ENCODE measurements at places on chromosomes 1 and 21.

- DNase-seq = no peak
These were observed 194.6 kb downstream of the ST6GALNAC3 start for GRCh38 chr1:76269155-76269554.

DNA sequence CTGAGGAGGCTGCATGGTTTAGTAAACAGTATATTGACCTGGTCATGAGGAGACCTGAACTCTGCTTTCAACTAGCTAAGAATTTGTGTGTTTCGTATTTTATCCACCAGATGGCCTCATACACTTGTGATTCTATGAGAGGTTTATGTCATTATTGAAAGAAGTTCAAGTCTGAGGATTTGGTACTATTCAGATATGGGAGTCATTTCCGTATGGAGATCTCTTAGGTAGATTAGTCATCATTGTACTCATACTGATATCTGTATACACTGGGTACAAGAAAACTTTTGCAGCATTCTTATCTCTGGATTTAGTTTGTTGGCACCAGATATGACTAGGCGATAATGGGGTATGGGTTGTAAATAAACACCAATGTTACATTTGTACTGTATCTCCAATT, 26.6 kb downstream of the ATF6 start:
- no peak for DNase-seq

DNA sequence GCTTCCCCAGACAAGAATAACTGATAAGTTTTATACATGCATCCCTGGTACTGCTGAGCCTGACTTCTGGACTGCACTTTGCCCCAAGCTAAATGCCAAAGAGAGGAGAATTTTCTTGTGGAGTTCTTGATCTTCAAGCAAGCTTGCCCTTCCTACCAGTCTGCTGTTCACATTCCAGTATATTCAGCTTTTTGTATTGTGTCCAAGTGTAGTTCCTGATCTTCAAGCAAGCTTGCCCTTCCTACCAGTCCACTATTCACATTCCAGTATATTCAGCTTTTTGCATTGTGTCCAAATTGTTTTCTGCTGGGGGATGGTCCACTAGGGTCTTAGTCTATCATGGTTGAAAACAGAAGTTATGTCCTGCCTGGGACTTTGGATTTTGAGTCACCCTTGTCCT, 894 bp upstream of the TSEN15 start:
- no peak for DNase-seq

GRCh38 chr1:41499591-41499990, 15.1 kb upstream of the EDN2 start:
- no peak for DNase-seq

DNA sequence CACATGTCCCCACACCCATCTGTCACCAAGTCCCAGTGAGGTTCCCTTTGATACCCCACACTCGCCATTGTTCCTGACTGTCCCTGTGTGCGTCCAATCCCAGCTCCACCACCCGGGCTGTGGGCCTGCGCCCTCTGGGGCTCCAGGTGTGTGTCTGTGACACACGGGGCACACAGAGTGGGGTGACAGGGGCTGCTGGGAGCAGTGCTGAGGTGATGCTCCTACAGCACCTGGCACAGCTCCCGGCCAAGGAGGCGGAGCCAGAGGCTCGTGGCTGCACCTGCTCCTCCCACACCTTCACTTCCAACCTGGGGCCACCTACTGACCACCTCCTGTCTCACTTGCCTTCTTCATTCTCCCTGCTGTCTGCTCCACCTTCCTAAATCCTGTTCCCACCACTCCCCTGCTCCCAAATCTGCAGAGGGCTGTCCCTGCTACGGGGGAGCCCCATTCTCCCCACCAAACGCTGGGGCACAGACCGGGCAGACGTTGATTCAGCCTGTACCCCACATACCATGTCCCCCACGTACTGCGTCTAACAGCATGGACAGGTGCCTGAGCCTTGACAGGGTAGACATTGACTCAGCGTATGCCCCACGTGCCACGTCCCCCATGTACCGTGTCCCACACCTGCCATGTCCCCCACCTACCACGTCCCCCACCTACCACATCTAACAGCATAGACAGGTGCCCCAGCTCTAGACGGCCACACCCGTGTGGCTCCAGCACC, 16.4 kb downstream of the WDR4 start:
- DNase-seq = no peak

DNA sequence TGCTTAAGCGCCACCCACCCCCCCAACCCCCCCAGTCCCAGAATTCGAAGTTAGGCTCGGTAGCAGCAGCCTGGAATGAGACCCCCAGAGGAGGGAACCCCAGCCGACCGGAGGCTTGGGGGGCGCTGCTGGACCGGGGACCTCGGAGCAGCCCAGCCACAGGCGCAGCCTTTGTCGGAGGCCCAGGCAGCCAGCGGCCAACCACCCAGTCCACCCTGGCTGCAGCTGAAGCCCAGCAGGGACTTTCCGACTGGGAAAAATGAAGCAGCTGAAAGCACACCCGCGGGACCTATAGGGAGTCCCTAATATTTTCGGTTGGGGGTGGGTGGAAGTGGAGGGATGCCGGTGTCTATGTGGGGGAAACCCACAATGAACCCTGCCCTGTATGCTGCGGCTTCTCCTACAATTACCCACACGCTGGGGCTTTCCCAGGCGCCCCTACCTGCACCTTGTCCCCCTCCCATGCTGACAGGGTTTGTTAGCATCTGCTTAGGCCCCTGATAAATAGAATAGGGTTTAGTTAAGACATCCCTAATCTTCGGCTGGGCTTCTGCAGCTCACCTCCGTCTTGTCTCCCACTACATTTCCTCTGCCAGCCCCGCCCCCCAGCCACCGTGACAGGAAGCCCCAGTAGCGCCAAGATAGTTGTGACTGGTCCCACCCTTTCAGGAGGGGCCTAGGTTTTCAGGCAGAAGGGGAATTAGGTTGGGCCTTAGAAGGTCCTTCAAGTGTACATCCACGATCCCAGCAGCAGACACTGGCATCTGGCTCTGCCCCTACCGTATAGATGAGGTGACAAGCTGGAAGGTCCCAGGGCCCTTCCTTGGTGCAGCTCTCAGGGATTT, 838 bp downstream of the CCDC28B start:
- peak; percentile 84 for DNase-seq

DNA sequence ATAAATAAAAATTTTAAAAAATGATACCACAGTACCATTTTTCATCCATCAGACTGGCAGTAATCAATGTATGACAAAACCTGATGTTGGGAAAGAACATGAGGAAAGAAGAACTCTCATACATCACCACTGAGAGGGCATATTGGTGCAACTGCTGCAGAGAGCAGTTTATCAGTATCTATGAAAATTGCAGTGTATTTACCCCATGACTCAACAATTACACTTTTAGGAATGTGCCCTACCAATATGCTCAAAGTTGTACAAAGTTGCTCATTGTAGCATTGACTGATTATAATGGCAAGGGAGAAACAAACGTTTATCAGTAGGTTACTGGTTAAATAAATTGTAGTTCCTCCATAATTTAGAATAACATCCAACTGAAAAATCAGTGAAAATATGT, 36.7 kb downstream of the CATSPERE start:
- DNase-seq = no peak

- peak; percentile 11 for DNase-seq
These were observed 14.9 kb downstream of the TARDBP start for GRCh38 chr1:11027316-11027715.

DNA sequence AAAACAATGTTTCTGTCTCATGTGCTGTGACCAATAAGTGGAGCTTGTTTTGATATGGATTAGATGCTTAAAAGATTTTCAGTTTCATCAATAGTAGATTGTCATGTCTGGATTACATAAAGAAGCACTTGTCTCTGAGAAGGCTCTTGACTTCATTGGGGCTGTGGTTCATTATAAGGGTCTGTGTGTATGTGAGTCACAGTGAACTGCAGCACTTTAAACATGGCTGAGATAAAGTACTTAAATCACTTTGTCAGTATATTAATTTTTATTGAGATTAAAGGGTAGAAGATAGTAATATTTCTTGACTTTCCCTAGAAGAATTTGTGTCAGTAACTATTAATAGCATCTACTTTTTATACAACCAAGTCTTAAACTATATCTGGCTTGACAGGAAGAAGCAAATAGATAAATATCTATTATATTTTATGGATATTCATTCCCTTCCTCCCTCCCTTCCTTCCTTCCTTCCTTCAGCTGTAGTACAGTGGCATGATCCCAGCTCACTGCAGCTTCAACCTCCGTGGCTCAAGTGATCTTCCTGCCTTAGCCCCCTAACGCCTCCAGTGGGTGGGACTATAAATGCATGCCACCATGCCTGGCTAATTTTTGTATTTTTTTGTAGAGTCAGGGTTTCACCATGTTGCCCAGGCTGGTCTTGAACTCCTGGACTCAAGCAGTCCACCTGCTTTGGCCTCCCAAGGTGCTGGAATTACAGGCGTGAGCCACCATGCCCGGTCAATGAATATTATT, 48.8 kb downstream of the ZFYVE9 start:
- no peak for DNase-seq

DNA sequence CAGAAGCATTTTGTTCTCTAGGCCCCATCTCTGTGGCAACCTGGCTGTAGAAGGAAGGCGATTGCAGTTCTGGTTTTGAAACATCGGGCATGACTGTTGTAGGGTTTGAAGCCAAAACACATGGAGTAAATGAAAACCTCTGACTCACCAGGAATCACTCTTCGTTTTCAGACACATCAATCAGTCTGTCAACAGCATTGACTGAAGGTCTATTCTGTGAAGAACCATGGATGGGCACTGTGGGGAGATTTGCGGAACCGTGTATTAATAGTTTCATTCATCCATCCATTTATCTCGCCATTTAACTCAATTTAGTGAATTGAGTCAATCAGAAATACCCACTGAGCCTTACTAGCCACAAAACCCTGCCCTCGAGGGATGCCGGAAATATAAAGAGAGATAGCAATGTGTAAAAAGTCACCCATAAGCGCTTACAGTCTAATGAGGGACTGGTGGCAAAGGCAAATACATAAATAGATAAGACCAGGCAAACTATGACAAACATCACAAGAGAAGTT, 364.6 kb upstream of the PROX1 start:
- no peak for DNase-seq

DNA sequence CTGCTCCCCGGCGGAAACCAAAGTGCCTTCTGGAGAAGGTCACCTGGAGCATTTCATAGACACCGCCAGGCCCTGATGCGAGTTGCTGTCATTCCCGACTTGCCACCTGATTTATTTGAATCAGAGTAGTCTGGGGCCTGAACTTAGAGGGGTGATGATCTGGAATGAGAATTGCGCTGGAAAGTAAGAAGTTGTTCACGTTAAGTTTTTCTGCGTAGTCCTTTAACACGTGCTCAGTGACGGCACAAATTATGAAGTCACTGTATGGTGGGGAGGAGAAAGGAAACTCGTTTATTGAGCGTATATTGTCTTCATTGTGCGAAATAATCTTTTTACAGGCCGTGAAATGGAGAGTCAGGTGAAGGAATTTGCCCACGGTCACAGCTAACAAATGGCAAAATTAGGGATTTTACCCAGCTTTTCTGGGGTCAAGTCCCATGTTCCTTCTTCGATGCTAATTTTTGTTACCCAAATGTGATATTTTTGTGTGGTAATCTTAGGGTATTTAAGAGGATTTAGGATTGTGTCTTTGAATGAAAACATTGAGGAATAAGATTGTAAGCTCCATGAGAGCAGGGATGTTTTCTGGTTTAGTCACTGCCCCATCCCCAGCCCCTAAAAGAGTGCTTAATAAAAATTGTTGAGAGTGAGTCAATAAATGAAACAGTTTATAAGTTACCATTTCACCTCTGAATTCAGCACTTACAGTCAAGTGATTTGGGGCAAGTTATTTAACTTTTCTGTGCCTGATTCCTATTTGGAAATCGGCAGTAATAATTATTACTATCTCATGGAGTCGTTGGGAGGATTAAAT, 46.4 kb upstream of the NBL1 start:
- no peak for DNase-seq

- DNase-seq = no peak
These were observed 25.7 kb upstream of the PDE9A start for GRCh38 chr21:42627527-42628289.
